ENCODE measurements at places on chromosomes 4 and X. TPM values are rescaled to one million over a fixed set of nuclear protein-coding genes. Genes with fewer than 3 reads are reported as not detected.

- no peaks in the 10 kb centered on the region for H3K4me1 ChIP-seq
- H3K27ac ChIP-seq = no peak overlapping the region
- H3K4me3 ChIP-seq = no peak overlapping the region
- H3K36me3 ChIP-seq = no peaks in the 10 kb centered on the region
- no peaks in the 10 kb centered on the region for H3K27me3 ChIP-seq
Observed at GRCh38 chrX:118459494-118459893, 36.1 kb upstream of the DOCK11 start.

Gene ZAR1
- total RNA-seq = not detected

GRCh38 chrX:110089656-110090403 lies 86.9 kb downstream of the TMEM164 start:
- H3K36me3 ChIP-seq = no peaks in the 10 kb centered on the region
- H3K27me3 ChIP-seq = no peaks in the 10 kb centered on the region
- H3K4me1 ChIP-seq = no peaks in the 10 kb centered on the region
- no peak overlapping the region for H3K4me3 ChIP-seq
- DNase-seq = no peak

DNA sequence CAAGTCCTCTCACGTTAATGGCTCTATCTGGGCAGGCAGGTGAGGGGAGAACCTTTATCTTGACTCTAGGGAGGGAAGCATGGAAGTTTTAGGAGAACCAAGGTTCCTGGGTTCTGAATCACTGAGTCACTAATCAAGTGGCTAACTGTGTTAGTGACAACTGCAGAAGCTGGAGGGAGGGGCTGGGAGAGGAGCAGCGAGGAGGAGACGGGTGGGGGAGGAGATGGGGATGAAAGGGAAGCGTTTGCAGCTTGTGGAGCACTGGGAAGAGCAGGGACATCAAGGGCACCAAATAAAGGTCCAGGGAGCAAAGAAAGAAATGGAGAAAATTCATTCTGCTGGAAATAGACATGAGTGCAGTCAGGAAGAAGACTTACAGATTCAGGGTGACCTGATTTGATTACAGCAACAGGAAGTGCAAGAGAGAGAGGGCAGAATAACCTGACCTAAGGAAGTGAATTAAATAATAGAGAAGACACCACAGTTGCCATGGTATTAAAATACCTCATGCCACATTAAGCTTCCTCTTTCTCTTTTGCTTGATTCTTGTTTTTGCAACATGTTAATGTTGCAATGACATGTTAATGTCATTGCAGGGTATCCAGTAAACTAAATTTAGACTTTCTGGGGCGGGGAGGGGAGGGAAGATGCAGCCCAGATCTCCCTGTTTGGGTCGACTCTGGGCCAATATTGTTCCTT lies 4.5 kb upstream of the SETD7 start:
- no peaks in the 10 kb centered on the region for H3K36me3 ChIP-seq
- no peak overlapping the region for H3K27ac ChIP-seq
- peaks cover 54% of the 10 kb centered on the region for H3K27me3 ChIP-seq
- peak; percentile 49 for DNase-seq
- peaks cover 17% of the 10 kb centered on the region for H3K4me1 ChIP-seq

Gene MMRN1
- total RNA-seq = 0.37 TPM

- no peaks in the 10 kb centered on the region for H3K36me3 ChIP-seq
- DNase-seq = no peak
Observed at GRCh38 chrX:39577985-39578869, 519.5 kb downstream of the BCOR start.

GRCh38 chrX:132853040-132853439 lies 105.4 kb downstream of the HS6ST2 start:
- H3K27me3 ChIP-seq = no peaks in the 10 kb centered on the region
- H3K27ac ChIP-seq = no peak overlapping the region
- DNase-seq = no peak
- H3K4me1 ChIP-seq = no peaks in the 10 kb centered on the region
- no peaks in the 10 kb centered on the region for H3K36me3 ChIP-seq
- H3K4me3 ChIP-seq = no peak overlapping the region
